ENCODE measurements at places on chromosomes 6 and 20.

DNA sequence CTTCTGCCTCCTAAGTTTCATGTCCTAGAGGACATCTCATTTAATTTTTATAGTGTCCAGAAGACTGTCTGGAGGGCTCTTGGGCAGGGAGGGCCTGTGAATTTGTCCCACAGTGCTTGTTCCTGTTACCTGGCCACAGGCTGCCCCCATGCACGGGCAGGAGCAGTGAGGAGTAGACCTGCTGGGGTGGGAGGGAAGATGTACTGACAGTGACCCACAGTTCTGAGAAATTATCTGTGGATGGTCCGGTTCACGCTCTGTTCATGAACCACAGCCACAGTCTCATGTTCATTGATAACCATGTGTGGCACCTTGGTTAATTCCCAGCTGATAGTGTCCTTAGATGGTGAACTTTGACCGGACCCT, 18.8 kb upstream of the ZNF831 start:
- no peak for DNase-seq

DNA sequence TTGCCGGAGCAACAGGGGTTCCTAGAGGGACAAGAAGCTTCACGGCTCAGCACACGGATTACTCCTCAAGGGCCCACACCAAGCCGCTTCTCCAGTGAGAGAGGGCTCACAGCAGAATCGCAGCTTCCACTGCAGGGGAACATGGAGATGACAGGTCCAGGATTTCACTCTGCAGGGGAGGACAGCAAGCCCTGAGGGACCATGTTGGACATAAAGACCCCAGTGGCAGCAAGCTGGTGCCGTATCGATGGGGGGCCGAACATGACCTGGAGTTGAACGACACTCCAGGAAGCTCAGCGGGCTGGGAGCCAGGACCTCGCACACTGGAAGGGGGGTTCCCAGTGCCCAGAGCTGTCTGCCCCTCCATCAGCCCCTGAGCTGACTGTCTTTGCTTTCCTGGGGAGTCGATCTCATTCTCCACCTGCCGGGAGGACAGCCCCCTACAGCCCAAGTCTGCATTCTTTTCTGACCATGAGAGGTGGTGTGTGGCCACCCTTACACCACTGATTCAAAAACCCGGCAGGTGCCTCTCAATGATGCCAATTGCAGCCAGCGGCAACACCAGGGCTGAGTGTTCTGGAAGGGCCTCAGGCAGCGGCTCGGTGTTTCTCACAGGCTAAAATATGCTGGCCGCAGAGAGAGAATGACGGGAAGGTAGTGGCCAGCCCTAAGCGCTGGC, 194.5 kb upstream of the CDH4 start:
- no peak for DNase-seq

- no peak for DNase-seq
These were observed 20.6 kb upstream of the ARHGAP18 start for GRCh38 chr6:129730477-129731165.

GRCh38 chr6:35948725-35949124, 27.8 kb upstream of the SRPK1 start:
- no peak for DNase-seq

- no peak for DNase-seq
These were observed 545.4 kb upstream of the FLRT3 start for GRCh38 chr20:14882846-14883245.

- DNase-seq, result no peak
These were observed 39.7 kb upstream of the TMEM170B start for GRCh38 chr6:11497881-11498280.

DNA sequence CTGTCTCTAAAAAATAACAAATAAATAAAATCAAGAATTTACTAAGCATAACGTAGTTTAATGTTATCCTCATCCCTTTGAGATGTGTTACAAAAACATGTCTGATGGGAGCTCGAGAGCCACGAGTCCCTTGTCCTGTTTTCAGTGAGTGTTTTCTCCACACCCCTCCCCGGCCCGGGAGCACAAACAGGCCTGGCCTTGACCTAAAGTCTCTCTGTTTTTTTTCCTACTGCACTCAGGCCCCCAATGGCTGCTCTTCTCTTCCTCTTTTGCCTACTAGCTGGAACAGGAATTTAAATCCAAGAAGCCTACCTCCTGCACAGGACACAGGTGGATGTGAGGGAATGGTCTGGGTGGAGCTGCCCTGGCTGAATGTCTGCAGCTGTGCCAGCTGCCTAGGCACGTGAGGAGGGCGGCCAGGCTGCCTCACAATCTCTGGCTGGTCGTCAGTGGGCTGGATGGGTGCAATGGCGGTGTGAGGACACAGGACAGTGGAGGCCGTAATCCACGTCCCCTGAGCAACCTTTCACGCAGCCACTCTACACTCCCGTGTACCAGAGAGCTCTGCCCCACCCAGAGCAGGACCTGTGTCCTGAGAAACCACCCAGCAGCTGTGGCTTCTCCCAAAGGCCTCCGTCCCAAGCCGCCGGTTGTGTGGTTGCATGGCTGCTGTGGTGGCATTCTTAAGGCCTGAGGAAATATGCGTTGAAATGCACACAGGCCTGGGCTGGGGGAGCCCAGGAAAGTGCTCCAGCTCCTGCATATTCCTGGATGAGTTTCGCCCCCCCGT, 117.5 kb downstream of the FAM120B start:
- DNase-seq, result no peak

GRCh38 chr6:111971181-111971841, 82.6 kb upstream of the CCN6 start:
- DNase-seq, result no peak

DNA sequence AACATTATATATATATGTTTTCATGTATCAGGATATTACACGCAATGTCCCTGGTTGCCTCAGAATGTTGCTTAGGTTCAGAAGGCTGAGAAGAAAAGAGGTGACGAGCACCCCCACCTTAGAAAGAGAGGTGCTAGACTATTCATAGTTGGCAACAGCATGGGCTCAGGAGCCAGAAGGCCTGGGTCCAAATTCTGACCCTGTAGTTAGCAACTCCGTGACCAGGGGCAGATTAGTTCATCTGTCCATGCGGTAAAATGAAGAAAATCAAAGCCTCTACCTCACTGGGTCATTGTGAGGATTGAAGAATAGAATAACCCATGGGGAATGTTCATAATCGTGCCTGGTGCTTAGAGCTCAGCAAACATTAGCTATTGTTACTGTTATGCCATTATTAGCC, 5.4 kb upstream of the SIRT5 start:
- DNase-seq, result no peak

- no peak for DNase-seq
These were observed 133.0 kb downstream of the FIG4 start for GRCh38 chr6:109824105-109824504.

DNA sequence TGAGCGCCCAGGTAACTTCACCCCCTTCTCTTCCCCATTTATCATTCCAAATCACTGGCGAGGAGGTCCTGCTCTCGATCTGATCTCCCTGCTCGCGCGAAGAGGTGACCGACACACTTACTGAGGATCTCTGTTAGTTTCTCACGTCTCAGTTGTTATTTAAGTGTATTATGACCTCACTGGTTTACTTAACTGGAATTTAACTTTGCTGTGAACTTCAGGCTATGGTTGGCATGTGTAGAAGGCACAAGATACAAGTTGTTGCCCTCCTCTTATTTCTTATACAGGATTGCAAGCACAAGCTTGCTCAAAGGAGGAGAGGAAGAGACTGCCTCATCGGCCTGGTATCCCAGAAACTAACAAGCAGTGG, 1.2 kb downstream of the RNF217 start:
- no peak for DNase-seq

GRCh38 chr6:93562582-93562981, 143.2 kb upstream of the EPHA7 start:
- DNase-seq, result no peak

GRCh38 chr20:38277691-38278090, 17.2 kb upstream of the KIAA1755 start:
- no peak for DNase-seq

DNA sequence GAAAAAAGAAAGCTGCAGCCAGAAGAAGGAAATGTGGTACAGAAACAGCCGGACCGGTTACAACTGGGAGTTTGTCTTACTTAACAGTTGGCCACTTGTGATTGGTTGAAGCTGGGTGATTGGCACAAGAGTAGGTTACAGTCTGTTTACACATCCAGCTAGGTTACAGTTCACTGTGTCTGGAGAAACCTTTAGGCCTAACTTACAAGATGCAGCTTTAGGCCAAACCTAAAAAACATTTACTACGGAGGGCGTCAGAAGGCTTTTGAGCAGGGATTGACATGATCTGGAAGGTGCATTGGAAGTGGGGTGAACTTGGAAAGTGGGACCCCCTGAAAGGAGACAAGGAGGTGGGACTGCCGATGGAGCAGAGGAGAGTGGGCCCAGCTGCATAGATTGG, 122.3 kb downstream of the BANF2 start:
- DNase-seq, result no peak

GRCh38 chr20:61976644-61977418, 88.8 kb downstream of the TAF4 start:
- no peak for DNase-seq

DNA sequence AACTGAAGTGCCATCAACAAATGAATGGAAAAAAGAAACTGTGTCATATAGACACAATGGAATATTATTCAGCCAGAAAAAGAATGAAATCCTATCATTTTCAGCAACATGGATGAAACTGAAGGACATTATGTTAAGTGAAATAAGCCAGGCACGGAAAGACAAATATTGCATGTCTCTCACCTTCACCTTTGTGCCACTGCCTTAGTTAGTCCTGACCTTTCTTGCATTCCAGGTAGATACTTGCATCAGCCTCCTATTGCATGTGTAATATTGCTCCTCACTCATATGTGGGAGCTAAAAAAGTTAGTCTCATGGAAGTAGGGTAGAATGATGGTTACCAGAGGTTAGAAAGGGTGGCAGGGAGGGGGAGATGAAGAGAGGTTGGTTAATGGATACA, 14.9 kb downstream of the NOTCH4 start:
- DNase-seq, result no peak

Data from activated T-cell treated with anti-CD3 and anti-CD28 coated beads for 48 hours (primary cell).